Stimulated activated CD4-positive, alpha-beta T cell treated with anti-CD3 and anti-CD28 coated beads, Interleukin-1b, Interleukin-23, amount 100 ng/mL, for 1 hour (primary cell): ENCODE measurements at places on chromosomes 3 and 15.

GRCh38 chr3:122947196-122947595 is 80.4 kb downstream of the SEMA5B start:
- DNase-seq, result no peak

GRCh38 chr15:59976480-59977271 is 27.4 kb upstream of the FOXB1 start:
- no peak for DNase-seq

DNA sequence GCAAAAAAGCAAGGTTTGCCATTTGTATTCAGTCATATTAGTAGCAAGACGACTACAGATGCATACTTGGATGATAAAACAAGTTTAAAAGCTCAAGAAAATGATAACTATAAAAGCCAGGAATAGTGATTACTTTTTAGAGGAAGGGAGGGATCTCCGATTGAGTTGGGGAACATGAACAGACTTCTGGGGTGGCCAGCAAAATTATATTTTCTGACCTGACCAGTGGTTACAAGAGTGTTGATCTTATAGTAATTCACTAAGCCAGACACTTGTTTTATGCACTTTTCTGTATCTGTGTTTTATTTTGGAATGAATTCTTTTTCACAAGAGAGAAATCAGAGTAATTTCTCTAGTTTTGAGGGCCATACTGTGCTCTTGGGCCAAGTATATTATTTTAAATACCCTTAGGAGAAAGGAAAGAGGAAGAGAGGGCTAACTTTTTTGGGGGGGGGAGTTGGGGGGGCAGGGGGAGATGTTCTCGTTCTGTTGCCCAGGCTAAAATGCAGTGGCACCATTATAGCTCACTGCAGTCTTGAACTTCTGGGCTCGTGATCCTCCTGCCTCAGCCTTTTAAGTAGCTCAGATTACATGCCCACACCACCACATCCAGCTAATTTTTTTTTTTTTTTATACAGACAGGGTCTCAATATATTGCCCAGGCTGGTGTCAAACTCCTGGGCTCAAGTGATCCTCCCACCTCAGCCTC is 57.3 kb downstream of the TGFBR2 start:
- DNase-seq, result no peak

DNA sequence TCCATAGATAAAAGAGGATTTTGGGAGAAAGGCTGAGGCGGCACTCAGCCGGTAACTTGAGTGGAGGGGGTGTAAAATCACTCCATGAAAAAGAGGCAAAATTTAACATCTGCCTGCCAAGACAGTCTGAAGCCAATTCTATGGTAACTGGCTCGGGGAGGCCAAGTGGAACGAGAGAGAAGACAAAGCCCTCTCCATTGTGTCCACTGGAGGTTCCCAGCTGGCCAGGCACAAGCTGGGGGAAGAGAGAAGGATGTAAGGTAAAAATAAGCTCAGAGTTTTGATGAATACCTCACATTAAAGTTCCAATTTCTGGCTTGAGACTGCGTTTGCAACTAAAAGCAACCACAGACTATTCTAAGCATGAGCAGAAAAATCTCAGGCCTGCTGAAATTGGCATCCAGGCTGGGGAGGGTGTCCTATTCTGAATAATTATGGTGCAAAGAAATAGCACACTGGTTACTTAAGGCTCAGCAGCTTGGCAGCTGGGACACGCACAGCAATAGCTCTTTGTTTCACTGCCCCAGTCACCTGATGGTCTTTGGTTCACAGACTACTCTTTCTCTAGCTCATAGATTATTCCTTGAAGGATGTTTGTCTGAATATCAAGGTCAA is 48.8 kb downstream of the CHRD start:
- DNase-seq, result no peak

- no peak for DNase-seq
Observed at GRCh38 chr3:28013864-28014473, 227.4 kb upstream of the CMC1 start.

GRCh38 chr3:115384381-115384780 is 237.3 kb upstream of the ZBTB20 start:
- DNase-seq, result no peak

GRCh38 chr3:108096532-108097321 is 5.9 kb upstream of the CD47 start:
- DNase-seq, result no peak

DNA sequence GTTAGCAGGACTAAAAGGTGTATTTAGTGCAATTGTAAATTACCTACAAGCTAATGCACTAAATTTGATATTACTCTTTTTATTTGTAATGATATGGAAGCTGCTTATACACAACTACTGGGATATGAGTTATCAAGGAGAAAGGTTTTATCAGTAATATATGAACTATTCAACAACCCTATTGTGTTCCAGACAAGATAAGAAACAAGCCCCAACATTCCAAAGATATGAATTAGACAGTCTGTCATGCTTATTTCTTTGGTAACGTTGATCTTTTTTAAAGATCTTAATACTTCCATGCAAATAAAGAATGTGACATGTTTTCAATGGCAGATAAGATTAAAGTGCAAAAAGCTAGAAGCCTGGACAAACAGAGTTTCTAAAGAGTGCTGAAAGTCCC is 314.0 kb upstream of the THBS1 start:
- no peak for DNase-seq

DNA sequence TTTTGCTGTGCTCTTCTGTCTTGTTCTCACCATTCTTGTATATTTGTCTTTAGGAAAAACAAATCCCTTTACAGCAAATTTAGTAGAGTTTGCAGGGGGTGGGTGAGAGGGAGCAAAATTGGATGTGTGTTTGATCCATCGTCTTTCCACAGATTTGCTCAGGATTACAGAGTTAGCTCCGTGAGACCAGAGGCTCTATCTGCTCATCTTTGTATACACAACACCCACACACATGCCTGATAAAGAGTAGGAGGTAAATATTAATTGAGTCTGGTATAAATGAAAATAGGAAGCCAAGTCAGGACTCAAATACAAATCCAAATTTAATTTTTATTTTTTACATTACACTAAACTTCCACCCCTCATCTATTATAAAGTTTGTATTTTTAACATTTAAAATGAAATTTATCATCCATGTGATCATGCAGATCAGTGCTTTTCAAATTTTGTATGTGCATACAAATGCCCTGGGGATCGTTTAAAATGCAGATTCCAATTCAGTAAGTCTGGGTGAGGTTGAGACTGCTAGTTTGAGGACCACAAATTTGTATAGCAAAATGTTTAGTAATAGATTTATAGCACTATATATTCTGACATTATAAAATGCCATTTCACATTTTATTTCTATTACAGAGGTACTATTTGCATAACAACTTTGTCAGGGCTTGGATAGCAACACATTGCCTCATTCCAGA is 326.7 kb downstream of the LSAMP start:
- no peak for DNase-seq

DNA sequence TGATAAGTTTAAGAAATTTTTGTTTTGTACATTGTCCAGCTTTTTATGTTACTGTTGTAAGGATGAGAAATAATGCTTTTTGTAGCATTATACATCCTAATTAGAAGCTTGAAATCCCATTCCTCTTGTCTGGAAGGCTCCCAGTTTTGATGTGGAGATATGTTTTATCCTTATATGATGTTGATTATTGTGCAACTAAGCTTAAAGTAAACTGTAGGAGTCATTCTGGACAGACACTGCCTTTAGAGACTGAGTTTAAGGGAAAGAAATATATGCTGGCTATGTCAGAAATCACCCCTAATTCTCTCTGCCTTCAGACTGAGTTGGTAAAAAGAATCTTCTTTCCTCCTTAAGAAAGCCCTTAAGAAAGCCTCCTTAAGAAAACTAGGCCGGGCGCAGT is 670.4 kb downstream of the ZPLD1 start:
- no peak for DNase-seq

DNA sequence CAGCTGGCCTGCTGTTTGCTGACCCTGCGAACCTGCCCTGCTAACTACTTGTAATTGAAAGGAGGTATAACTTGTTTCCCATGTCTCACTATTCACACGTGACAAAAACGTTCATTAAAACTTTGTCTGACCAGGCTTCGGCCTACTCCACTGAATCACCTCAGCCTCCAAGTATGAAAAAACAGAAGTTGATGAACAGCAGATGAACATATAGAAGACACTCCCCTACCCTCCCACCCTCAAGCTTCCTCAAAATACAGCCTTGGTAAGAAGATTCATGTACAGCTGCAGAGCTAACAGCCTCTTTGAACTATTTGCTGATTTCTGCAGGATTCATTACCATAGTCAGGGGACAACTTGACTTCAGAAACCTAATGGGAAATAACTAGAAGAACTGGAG is 10.7 kb downstream of the RBM15B start:
- DNase-seq, result no peak

- DNase-seq, result no peak
Observed at GRCh38 chr3:64677961-64678716, 9.7 kb downstream of the ADAMTS9 start.

- no peak for DNase-seq
Observed at GRCh38 chr3:170442947-170443346, 24.3 kb downstream of the CLDN11 start.

DNA sequence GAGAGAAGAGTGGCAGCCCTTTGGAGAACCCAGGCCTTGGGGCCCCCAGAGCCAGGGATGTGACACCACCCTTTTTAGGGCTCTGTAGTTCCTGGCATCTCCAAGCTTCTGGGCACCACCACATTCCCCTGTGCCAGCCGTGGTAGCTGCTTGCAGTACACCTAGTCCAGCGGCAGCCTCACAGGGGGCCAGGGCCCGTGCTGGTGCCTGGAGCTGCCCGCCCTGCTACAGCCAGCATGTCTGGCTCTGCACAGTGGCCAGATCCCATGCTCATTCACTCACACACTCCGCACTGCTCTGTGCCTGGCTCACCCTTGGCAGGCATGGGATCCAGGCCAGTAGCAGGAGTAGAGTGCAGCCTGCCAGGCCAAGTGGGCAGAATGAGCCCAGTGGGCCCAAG is 351.6 kb upstream of the TMCO5A start:
- DNase-seq, result no peak
